T-helper 1 cell (primary cell): ENCODE measurements at places on chromosomes 13 and 19.

- DNase-seq = no peak
Observed at GRCh38 chr19:2846180-2846894, 5.1 kb downstream of the ZNF555 start.

DNA sequence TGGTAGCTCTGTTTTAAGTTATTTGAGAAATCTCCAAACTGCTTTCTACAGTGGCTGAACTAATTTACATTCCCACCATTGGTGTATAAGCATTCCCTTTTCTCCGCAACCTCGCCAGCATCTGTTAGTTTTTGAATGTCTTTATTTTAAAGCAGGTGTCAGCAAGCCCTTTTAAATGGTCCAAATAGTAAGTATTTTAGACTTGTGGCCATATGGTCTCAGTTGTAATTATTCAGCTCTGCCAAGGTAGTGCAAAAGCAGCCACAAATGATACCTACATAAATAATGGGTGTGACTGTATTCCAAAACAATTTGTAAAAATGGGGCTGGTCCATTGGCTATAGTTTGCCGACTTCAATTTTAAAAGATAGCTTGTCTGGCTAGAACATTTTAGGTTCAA lies 58.7 kb upstream of the TMTC4 start:
- no peak for DNase-seq

DNA sequence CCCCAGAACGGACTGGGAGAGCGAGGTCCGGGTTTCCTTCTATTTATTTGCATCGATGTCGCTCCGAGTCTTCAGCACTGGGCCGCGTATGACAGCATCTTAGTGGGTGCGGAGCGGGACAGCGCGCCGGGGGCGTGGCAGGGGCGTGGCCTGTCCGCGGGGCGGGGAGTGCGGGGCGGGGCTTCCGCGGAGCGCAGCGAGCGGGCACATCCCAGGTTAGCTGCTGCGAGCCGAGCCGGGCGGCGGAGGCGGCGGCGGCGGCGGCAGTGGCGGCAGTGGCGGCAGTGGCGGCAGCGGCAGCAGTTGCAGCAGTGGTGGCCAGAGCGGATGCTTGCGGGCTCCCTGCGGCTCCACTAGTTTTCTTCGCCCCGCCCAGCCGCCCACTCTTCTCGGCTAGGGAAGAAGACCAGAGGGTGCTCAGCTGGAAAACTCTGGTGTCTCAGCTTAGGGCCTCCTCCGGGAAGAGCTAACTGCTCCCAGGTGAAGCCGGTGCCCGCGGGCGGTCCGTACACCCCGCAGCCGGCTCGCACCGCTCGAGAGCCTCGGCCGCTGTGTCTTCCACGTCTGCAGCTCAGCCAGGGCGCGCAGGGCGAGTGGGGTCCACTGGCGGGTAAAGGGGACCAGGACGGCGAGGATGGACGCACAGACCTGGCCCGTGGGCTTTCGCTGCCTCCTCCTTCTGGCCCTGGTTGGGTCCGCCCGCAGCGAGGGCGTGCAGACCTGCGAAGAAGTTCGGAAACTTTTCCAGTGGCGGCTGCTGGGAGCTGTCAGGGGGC lies at the start of gene GPC5:
TSS of gene GPC5 (plus strand) at position 209 of the 776 bp plus-strand sequence.
- peak; percentile 69 for DNase-seq

GRCh38 chr19:39379865-39380396 lies 11.0 kb downstream of the PAF1 start:
- DNase-seq = no peak

- DNase-seq = no peak
Observed at GRCh38 chr19:16847430-16847829, 18.2 kb downstream of the SIN3B start.

- no peak for DNase-seq
Observed at GRCh38 chr13:79044415-79044814, 361.6 kb downstream of the RBM26 start.

DNA sequence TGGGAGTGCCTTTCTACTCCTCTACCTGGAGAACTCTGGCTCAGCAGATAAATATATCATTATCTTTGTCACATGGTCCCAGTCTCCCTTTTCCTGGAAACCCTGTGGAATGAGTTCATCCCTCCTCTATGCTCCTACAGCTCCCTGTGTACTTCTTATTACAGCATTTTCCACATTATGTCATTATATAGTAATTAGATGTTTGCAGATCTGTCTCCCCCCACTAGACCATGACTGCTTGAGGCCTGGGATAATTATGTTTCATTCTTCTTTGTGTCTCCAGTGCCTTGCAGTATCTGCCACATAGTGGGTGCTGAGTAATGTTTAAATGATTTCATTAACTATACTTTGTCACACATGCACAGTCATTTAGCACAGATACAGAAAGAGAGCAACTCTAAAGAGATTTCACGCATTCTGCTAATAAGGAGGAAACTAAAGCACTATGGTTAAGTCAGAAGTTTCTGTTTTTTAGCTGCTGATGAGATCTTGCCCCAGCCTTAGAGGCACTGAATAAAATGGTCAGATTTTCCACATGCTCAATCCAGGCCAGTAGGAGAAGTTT lies 66.1 kb upstream of the DIAPH3 start:
- no peak for DNase-seq

DNA sequence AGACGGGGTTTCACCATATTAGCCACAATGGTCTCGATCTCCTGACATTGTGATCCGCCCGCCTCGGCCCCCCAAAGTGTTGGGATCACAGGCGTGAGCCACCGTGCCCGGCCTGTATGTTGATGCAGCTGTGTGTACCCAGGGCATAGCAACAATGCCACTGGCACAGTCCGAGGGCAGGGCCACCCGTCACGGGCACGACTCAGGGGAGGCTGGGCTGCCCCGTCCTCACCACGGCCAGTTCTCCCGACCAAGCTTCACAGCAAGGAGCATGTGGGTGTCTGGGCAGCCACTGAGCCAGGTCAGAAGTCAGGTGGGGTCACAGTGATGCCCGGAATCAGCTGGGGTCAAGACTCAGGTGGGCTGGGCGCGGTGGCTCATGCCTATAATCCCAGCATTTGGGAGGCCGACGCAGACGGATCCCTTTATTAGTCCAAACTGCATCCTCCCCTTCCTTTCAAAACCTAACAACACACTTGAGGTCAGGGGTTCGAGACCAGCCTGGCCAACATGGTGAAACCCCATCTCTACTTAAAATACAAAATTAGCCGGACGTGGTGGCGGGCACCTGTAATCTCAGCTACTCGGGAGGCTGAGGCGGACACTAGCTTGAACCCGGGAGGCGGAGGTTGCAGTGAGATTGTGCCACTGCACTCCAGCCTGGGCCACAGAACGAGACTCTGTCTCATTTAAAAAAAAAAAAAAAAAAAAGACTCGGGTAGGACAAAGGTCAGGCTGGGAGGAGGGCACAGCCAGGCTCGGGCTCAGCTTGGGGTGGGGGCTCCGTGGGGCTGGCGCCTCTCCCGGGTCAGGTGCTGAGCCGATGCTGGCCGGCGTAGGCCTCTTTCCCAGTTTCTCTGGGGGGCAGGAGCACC lies 1.2 kb upstream of the CDC34 start:
- DNase-seq = no peak

DNA sequence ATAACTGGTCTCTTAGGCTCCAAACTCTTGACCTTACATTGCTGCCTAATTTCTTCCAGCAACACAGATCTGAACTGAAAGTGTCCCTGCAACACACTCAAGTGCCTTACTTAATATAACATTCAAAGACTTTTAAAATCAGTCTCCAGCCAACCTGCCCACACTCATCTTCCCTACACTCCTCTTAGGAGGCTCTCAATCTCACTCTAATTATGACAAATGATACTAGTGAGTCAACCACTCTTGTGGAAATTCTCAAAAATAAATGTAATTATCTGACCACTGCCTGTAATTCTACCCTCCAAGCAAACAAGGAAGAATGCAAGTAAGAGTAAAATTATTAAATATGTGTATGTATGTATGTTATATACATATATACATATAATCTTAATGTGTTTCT lies 348.1 kb upstream of the MIR17HG start:
- no peak for DNase-seq

- DNase-seq = no peak
Observed at GRCh38 chr19:13861392-13861713, 15.6 kb upstream of the NANOS3 start.
